A549 treated with GW870086 at 1 μM for 4 hours (cell line): ENCODE measurements at places on chromosomes 7 and 10. TPM values are rescaled to one million over a fixed set of nuclear protein-coding genes. Genes with fewer than 3 reads are reported as not detected.

ZKSCAN5 gene
- total RNA-seq: 9.0 to 9.9 TPM (median 9.2 TPM) in 5 replicates

CYP2C19 gene
- total RNA-seq: 0.05 TPM in 1 of 5 replicates, not detected in the others

CHN2 gene
- total RNA-seq: 0.22 TPM in 1 of 5 replicates, not detected in the others

VWC2 gene
- total RNA-seq: not detected in 5 replicates

PTEN gene
- total RNA-seq: 35.7 to 47.2 TPM (median 44.7 TPM) in 5 replicates

BRAF gene
- 4.1 to 7.1 TPM (median 5.2 TPM) in 5 replicates for total RNA-seq

NRG3 gene
- total RNA-seq: not detected in 5 replicates

PHKG1 gene
- total RNA-seq: 0.35 to 1.9 TPM (median 0.48 TPM) in 5 replicates

FFAR4 gene
- total RNA-seq: 0.11 to 0.30 TPM (median 0.16 TPM) in 5 replicates

CYP3A4 gene
- total RNA-seq: 0.06 to 0.09 TPM in 2 of 5 replicates, not detected in the others

RBM20 gene
- 2.6 to 3.4 TPM (median 2.7 TPM) in 5 replicates for total RNA-seq

FBXL13 gene
- total RNA-seq: 0.26 to 0.65 TPM (median 0.33 TPM) in 5 replicates

MKRN1 gene
- 51.4 to 58.8 TPM (median 56.4 TPM) in 5 replicates for total RNA-seq

NME8 gene
- not detected in 5 replicates for total RNA-seq

HOXA11 gene
- 0.55 to 0.80 TPM (median 0.70 TPM) in 5 replicates for total RNA-seq

ODAD2 gene
- total RNA-seq: not detected in 5 replicates

HPS6 gene
- total RNA-seq: 27.0 to 37.5 TPM (median 34.4 TPM) in 5 replicates
